MCF 10A (cell line): ENCODE measurements at places on chromosomes 2 and 18. TPM values are rescaled to one million over a fixed set of nuclear protein-coding genes. Genes with fewer than 3 reads are reported as not detected.

Gene GRHL1
- 0.96 and 2.0 TPM in 2 replicates for total RNA-seq

Gene CTAGE1
- not detected in 2 replicates for total RNA-seq

Gene NXPH2
- not detected in 2 replicates for total RNA-seq

Gene HRH4
- total RNA-seq: 0.10 and 0.16 TPM in 2 replicates

Gene MRO
- total RNA-seq: not detected in 2 replicates

Gene MGAT5
- 22.2 and 32.3 TPM in 2 replicates for total RNA-seq

Gene COL6A3
- 0.19 and 0.61 TPM in 2 replicates for total RNA-seq

Gene DPP10
- total RNA-seq: not detected in 2 replicates

Gene YES1
- total RNA-seq: 60.4 and 81.7 TPM in 2 replicates

Gene FAM228A
- total RNA-seq: not detected in 2 replicates

Gene NFATC1
- total RNA-seq: 2.0 and 3.7 TPM in 2 replicates

Gene PSMD1
- 88.5 and 94.4 TPM in 2 replicates for total RNA-seq

Gene IL1B
- 5.4 and 5.5 TPM in 2 replicates for total RNA-seq

Gene MRPL30
- total RNA-seq: 39.1 and 42.5 TPM in 2 replicates

Gene ABHD1
- total RNA-seq: not detected in 2 replicates

Gene MROH2A
- not detected in 2 replicates for total RNA-seq
